ENCODE measurements at places on chromosomes 4 and X. TPM values are rescaled to one million over a fixed set of nuclear protein-coding genes. Genes with fewer than 3 reads are reported as not detected.

Gene AMER1
- polyA plus RNA-seq = 0.93 TPM

Gene TIGD4
- not detected for polyA plus RNA-seq

Gene GLRA2
- not detected for polyA plus RNA-seq

Gene HCCS
- polyA plus RNA-seq = 26.7 TPM

Gene DOK7
- not detected for polyA plus RNA-seq

Gene THOC2
- 55.4 TPM for polyA plus RNA-seq
